Progenitor cell of endocrine pancreas (in vitro differentiated cells): ENCODE measurements at places on chromosomes 13 and 19. TPM values are rescaled to one million over a fixed set of nuclear protein-coding genes. Genes with fewer than 3 reads are reported as not detected.

Gene CNOT3
- 75.4 and 77.3 TPM in 2 replicates for total RNA-seq

Gene DNAAF3
- 14.9 and 18.4 TPM in 2 replicates for total RNA-seq

Gene ARL11
- 0.10 TPM in 1 of 2 replicates, not detected in the other for total RNA-seq

Gene MISP
- total RNA-seq: 1.1 and 2.5 TPM in 2 replicates

Gene SIX5
- total RNA-seq: 36.9 and 42.3 TPM in 2 replicates

Gene TEKTIP1
- total RNA-seq: 3.8 and 4.0 TPM in 2 replicates

Gene LCP1
- 8.3 and 17.0 TPM in 2 replicates for total RNA-seq

Gene GRK1
- 0.73 and 1.1 TPM in 2 replicates for total RNA-seq

Gene COMP
- 0.13 and 0.24 TPM in 2 replicates for total RNA-seq

Gene ZNF285
- 13.1 and 14.3 TPM in 2 replicates for total RNA-seq

Gene APC2
- 5.2 and 5.8 TPM in 2 replicates for total RNA-seq

Gene ZNF562
- total RNA-seq: 28.4 and 31.2 TPM in 2 replicates

Gene CASP14
- not detected in 2 replicates for total RNA-seq

Gene SMIM44
- total RNA-seq: not detected in 2 replicates

DNA sequence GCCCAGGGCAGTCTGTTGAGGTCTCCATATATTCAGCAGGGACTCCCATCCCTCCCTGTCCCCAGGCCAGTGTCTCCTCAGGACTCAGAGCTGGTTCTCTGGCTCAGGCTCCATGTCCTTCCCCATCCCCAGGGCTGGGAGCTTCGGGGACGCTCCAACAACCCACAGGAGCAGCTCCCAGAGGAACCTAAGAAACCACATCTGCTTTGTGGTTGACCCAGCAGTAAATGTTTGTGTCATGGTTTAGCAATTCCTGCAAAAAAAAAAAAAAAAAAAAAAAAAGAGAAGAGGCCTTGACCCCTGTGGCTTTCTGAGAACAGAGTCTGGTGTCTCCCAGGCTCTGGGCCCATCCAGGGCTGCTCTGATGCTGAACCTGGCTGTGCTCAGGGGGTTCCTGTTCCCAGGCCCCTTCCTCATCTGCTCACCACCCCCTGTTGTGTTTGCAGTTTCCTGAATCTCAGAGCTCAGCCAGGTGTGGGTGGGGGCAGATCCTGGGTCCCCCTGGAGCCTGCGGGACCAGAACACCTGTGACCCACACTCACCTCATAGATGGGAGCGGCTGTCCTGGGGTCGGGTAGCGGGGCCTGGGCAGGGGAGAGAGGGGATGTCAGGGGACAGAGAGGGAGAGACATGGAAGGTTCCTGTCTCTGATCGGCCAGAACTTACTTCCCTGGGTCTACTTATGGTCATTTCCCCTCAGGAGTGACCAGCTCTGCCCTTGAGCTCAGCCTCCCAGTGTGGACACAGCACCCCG lies 25.2 kb upstream of the CEACAM1 start:
- no peak for DNase-seq

DNA sequence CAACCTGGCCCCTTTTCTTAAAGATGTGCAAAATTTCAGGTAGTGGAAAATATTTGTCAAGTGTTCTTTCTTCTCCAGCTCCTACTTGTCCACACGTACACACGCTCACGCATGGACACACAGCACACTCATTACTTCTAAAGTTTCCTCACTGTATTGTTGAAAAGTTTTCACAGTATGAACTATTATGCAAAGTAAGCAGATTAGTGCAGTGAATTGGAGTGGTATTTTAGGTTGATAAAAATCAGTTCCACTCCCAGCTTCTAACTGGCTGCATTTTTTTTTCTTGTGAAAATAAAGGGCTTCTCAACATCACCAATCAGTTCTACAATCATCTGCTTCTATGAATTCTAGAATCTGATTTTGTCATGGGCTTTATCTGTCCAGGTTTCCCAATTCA lies 264.5 kb downstream of the DCT start:
- no peak for DNase-seq

GRCh38 chr13:107365466-107366215 lies 797.7 kb upstream of the ARGLU1 start:
- DNase-seq: no peak

GRCh38 chr19:16801600-16802013 lies 27.6 kb upstream of the SIN3B start:
- no peak for DNase-seq

DNA sequence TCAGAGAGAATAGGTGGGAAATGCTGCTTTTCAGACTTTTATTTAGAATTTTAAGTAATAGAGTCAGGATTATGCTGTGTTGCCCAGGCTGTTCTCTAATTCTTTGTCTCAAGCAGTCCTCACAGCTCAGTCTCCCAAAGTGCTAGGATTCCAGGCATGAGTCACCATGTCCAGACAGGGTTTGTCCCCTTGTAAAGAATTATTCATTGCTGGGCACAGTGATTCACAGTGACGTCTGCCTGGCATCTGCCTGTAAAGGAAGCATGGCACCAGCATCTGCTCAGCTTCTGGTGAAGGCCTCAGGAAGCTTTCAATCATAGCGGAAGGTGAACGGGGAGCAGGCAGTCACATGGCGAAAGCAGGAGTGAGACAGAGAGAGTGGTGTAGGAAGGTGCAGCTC lies 17.7 kb downstream of the ZNF763 start:
- DNase-seq: no peak

GRCh38 chr19:14821937-14822336 lies 13.0 kb downstream of the OR7A5 start:
- no peak for DNase-seq

- no peak for DNase-seq
These were observed 637.0 kb upstream of the SLC10A2 start for GRCh38 chr13:103703246-103703645.

DNA sequence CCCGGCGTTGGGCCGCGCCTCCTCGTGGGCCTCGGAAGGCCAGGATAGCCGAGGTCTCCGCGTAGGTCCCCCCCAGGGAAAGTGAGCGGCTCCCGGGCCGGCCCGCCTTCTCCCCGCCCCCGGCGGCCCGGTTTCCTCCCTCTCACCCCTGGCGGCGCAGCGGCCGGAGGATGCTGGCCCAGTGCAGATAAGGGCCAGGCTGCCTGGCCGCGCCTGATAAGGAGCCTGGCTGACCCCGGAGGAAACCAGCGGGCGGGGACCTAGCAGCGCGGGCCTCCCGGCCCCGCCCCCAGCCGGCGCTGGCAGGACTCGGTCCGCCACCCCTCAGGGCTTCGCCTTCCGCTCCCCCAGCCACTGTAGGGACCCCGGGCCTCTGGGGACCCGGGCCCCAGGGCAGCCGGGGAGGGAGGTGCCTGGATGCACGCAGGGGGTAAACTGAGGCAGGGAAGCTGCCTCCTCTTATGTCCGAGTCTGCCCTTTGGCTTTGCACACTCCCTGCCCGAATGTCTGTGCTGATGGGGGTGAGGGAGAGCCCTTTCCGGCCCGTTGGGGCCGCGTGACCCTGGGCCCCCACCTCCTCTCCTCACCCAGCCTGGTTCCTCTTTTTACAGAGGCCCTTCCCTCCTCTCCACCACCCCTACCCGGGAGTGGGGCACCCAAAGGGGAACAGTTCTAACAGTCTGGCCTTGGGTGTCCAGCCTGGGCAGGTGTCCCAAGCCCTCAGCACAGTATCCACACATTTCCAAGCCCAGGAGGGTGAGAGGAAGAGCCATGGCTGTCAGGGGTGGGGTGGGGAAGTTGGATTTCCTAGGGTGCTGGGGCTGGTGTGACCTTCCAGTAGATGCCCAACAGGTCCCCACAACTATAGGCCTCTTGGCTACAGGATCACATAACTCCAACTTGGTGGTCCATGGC lies at the start of gene LYL1:
Gene LYL1, minus strand, starts transcription at position 193 of the 915 bp plus-strand sequence. CDS start 1,687 bp downstream, outside the sequence.
- peak; percentile 46 for DNase-seq

DNA sequence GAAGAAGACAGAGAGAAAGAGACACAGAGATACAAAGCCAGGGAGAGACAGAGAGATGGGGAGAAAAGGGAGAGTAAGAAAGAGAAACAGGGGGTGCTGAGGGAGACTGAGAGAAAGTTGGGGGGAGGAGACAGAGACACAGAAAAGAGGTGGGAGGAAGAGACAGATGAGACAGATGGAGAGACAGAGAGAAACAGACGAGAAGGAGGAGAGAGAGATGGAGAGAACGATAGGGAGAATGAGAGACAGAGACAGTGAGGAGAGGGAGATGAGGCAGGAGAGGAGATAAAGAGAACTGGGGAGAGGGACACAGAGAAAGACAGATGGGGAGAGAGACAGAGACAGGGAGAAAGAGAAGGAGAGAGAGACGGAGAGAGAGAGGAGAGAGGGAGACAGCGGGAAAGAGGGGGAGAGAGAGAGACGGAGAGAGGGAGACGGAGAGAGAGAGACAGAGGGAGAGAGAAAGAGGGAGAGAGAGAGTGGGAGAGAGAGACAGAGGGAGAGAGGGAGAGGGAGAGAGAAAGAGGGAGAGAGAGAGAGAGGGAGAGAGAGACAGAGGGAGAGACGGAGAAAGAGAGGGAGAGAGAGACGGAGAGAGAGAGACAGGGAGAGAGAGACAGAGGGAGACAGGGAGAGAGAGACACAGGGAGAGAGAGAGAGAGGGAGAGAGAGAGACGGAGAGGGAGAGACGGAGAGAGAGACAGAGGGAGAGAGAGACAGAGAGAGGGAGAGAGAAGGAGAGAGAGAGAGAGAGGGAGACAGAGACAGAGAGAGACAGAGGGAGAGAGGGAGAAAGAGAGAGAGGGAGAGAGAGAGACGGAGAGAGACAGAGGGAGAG lies 12.6 kb downstream of the JOSD2 start:
- no peak for DNase-seq

DNA sequence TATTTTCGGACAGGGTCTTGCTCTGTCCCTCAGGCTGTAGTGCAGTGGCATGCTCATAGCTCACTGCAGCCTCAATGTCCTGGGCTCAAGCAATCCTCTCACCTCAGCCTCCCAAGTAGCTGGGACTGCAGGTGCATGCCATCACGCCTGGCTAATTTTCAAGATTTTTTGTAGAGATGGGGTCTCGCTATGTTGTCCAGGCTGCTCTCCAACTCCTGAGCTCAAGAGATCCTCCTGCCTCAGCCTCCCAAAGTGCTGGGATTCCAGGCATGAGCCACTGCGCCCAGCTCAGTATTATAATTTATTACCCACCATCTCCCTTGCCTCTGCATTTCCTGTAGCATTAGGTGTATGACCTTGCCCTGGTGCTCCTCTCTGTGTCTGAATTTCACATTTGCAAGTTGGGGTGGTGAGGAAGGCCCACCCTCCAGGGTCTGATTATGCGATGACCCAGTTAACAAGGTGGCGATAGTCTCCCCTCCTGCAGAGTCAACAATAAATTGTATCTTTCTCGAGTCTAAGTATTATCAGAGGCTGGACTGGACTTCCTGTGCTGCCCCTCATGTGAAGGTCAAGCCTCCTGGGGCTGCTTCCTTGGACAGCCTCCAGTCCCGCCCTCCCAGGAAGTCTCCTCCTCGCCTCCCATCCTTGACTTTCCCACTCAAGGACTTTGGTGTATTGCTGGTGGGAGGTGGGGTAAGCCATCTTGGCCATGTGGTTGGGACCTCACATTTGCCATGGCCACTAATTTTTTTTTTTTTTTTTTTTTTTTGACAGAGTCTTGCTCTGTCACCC lies 1.5 kb upstream of the TUBB4A start:
- no peak for DNase-seq

- no peak for DNase-seq
These were observed 1152.2 kb upstream of the SPRY2 start for GRCh38 chr13:81493144-81493543.

DNA sequence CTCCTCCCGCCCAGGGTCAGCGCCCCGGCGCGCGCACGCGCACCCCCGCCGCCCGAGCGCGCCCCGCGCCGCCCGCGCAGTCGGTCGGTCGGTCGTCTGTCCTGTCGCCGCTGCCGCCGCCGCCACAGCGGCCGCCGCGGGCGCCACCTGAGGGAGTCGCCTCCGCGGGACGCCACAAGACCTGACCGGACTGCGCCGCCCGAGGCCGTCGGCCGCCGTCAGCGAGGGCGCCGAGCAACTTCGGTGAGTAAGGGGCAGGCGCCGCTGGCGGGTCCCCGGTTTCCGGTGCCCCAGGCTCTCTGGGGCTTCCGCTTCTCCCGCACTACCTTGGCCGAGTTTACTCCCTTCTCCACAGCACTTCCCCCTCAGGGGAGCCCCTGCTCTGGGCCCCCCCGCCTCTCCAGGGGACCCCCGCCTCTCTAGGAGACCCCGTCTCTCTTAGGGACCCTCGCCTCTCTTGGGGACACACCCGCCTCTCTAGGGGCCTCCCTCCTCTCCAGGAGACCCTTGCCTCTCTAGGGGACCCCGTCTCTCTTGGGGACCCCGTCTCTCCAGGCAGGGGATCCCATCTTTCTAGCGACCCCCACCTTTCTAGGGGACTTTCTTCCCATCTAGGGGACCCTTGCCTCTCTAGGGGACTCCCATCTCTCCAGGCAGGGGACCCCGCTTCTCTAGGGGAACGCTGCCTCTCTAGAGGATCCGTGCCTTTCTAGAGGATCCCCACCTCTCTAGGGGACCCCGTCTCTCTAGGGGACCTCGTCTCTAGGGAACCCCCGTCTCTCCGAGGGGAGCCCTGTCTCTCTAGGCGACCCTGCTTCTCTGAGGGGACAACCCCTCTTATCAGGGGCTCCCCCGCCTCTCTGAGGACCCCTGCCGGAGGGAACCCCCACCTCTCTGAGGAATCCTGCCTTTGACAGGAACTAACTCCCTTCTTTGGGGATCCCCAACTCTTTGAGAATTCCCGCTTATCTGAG lies 19.3 kb upstream of the GATAD2A start:
- no peak for DNase-seq

- DNase-seq: no peak
These were observed 33.4 kb downstream of the CAB39L start for GRCh38 chr13:49410477-49410876.

DNA sequence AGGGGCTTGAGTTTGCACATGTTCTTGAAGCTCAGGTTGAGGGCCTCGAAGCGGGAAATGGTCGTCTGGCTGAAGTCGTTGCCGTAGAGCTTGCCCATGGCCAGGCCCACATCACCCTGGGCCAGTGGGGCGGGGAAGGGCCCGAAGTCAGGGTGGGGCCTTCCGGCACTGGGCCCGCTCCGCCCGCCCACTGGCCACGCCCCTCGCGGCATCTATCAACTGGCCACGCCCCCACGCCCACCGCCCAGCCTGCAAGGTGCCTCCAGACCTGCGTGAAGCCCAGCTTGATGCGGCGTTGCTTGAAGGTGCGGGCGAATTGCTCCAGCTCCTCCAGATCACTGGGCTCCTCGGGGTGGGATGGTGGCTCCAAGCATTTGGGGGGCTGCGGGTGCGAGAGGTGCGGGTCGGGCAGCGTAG lies 19.9 kb downstream of the ZNF574 start:
- peak; percentile 29 for DNase-seq

- no peak for DNase-seq
These were observed 109.8 kb downstream of the KDM4B start for GRCh38 chr19:5078666-5079065.

DNA sequence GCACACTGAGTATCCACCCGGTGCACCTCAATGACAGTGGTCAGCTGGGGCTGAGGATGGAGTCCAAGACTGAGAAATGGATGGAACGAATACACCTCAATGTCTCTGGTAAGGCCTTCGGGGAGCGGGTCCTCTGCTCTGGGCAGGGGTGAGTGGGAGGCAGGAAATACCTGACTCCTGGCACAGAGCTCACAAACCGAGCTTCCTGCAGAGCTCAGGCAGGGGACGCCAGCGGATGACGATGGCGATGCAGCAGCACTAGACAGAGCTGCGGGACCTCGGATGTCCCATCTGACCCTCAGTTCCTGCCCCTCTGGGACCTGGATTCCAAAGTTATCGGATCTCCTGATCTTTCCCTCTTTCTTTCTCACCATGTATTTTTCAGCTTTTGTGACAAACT lies 3.8 kb downstream of the CD22 start:
- no peak for DNase-seq

- no peak for DNase-seq
These were observed 46.5 kb downstream of the RFX2 start for GRCh38 chr19:6063576-6064335.

GRCh38 chr19:6020166-6020882 lies 42.4 kb upstream of the RANBP3 start:
- DNase-seq: peak; percentile 32
